ENCODE measurements at places on chromosomes 4 and X.
A peak's percentile ranks its signal among the peaks of the same experiment; 100 is the strongest.

DNA sequence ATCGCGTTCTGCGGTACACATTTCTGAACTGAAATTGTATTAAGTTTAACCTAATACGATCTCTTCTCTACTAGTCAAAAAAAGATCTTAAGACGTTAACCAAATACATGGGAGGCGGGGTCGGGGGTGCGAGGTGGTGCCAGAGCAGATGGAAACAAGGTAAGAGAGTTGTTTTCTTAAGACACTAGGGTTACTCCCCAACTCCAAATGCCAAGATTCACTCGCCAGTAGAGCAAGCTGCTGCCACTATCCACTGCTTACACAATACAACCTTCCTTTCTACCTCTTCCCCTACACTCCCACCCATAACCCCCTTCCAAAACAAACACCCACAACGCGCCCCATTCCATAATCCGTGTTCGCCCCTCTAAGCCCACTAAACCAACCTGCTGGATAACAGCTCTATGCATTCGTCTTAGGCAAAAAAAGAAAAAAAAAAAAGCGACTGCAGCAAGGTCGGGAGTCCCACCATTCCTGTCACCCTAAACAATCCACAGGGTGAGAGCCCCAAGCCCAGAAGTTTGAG is 1.3 kb downstream of the LCORL start:
- no peak for DNase-seq

- DNase-seq = no peak
Measured at GRCh38 chrX:36908801-36909675, 99.1 kb upstream of the FAM47C start.

GRCh38 chr4:173434231-173434630 is 35.3 kb upstream of the SCRG1 start:
- no peak for DNase-seq

- DNase-seq = no peak
Measured at GRCh38 chr4:88130544-88131305, 27.7 kb downstream of the ABCG2 start.

DNA sequence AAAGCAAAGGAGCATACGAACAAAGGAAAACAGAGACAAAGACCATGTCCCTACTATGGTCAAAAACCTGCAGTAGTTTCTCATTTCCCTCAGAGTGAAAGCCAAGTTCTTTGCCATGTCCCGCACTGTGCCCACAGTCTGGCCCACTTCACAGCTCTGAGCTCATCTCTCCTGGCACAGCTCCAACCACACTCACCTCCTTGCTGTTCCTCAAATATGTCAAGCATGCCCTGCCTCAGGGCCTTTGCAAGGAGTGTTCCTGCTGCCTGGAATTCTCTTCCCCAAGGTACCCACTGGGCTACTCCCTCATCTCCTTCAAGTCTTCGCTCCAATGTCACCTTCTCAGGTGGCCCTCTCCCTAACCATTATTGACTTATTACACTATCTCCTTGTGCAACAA is 72.1 kb downstream of the COX18 start:
- DNase-seq = no peak

GRCh38 chr4:48167538-48168263 is 33.7 kb upstream of the TXK start:
- DNase-seq = no peak

DNA sequence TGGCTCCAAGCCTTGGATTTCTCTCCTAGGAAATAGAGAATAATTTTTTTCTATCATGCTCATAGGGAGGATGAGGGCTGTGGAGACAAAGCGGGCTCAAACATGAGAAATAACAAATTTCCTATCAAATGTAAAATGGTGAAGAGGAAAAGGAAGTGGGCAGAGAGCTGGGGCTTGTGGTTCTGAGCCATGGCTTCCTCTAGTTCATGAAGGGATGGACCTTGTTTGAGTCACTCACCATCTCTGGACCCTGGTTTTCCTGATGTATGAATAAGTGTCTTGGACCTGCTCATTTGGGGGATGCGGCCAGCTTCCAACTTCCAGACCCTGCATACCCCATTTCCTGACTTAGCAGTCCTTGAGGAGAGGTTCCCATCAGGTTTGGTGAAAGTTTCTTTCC is 63.0 kb downstream of the MSX1 start:
- DNase-seq = no peak

DNA sequence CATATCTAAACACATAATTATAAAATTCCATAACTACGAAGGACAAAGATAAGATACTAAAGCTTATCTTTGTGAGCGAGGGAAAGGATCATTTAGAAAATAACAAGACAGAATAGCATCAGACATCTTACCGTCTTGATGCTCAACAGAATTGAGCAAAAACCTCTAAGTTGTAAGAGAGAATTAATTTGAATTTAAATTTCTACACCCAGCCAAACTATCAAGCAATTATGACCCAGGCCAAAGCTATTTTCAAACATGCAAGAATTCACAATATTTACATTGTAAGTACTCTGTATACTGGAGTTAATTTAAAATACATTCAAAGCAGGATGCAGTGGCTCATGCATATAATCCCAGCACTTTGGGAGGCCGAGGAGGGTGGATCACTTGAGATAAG is 16.5 kb downstream of the CLOCK start:
- DNase-seq = no peak

GRCh38 chr4:153521999-153522801 is 56.0 kb downstream of the TMEM131L start:
- DNase-seq = no peak

DNA sequence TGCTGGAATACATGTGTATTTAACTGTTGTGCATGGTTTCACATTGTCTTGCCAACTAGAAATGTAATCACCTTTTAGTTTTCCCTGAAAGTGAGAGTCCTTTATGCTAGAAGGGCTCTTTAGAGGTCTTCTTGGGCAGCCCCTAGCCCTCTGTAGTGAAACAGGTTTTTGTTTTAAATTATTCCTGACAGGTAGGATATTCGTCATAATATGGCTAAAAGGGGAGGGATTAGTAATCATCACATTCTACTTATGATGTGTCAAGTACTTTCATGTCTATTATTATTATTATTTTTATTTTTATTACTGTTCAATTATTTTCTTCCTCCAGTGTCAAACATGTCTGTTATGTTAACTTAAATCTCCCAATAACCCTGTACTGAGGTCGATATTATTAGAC is 35.5 kb downstream of the MSN start:
- DNase-seq = no peak

- DNase-seq = no peak
Measured at GRCh38 chrX:70044541-70045245, 5.0 kb downstream of the AWAT2 start.

- DNase-seq = no peak
Measured at GRCh38 chr4:151786158-151786495, 25.3 kb upstream of the GATB start.

GRCh38 chr4:4323705-4324534 is 33.9 kb downstream of the ZBTB49 start:
- DNase-seq = no peak

DNA sequence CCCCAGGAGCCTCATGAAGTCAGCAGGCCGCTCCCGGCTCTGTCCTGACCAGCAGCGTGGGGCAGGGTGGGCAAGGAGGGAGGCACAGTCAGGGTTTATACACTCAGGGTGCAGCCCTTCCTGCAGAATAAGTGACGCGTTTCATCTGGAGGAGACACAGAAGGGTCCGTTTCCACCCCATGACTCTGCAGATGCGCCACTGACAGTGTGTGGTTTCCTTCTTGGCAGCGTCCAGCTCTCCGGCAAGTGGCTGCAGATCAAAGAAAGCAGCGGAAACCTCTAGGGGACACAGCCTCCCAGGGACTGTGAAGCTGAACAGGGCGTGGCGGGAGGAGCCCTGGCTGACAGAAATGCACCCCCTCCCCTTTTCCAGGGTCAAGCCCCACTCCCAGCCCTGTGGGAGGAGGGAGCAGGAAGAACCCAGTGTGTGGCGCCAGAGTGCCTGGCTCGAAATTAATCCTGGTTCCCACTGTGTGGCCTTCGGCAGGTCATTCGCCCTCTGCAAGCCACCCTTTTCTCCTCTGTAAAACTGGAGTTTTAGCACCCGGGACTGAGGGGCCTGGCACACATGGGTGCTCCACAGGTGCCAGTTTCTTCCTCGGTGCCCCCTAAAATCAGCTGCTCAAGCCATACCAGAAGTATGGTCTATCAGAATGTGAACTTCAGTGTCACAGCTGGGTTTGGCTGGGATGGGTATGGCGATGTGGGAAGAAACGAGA is 17.3 kb upstream of the TBC1D14 start:
- no peak for DNase-seq

GRCh38 chr4:184293552-184293951 is 75.9 kb upstream of the ENPP6 start:
- DNase-seq = peak; percentile 94

DNA sequence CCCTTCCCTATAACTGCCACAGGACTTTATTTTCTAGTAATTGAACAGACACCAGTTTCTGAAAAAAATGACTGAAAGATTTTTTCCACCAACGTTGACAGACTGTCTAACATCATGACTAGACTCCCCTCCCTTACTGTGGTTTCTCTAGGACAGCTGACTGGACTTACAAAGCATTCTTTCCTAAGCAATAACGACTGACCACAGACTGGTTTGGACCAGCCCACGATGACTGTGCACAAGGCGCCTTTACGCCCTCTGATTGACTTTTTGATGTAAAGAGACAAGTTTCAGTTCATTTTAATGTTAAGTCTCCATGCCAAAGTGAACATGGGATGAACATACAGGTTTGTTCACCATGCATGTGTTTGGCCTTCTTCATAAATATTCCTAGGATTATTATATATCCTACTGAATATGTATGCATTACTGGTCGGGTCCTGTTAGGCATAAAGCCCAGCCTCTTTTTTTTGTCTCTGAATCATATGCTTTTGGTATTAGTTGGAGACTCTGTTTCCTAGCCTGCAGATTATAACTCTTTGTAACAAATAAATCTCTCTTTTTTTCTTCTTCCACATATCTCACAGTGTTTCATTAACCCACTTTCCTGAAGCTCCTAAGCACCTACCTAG is 50.5 kb upstream of the UGT2B4 start:
- no peak for DNase-seq

DNA sequence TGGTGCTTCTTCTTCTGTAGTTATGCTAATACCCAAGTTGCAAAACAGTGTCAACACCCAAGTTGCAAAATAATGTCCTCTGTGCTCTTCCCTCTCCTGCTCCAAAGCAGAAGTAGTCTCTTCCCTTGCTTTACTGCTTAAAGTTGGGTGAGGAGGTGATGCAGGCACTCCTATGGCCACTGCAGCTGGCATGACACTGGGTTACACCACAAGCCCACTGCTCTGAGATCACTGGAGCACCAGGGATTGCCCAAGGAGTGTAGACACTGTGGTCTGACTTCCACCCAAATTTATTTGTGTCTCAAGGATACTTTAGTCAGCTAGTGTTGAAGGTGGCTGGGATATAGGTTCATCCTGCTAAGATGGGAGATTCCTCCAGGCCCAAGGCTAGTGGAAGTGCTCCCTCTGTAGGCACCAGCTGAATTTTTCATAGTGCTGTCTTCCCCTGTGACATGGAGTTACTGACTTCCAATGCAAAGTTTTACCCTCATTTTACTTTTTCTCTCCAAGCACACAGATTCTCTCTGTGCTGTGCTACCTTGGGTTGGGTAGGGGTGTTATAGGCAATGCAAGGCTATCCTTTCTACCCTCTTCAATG is 196.2 kb upstream of the TENT5D start:
- no peak for DNase-seq

DNA sequence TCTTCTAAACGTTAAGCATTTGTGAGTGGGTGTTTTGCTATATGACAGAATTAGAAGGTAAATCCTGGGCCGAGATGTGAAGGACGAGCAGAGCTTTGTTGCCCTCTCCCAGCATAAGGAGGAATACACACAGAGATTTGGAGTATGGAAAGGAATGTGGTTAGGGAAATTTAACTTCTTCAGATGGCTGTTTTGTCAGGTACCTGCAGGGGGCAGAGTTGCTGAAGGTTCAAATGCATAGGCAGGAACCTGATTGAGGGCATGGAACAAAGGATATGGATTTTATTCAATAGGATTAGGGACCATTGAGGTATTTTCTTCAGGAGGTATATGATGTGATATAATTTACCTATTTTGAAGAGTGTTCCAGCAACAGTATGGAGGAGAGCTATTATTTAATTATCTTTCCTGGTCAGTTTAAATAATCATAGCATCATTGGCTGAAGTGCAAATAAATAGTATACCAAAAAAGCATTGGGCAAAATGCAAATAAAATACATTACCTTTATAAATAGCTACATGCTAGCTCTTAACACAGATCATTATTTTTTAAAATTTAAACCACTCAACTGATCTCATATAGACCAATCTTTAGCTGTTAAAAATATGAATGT is 143.6 kb downstream of the SLIT2 start:
- peak; percentile 33 for DNase-seq

GRCh38 chr4:38762560-38762959 is 20.2 kb downstream of the TLR10 start:
- no peak for DNase-seq

- no peak for DNase-seq
Measured at GRCh38 chrX:37320541-37321203, 28.5 kb upstream of the PRRG1 start.

DNA sequence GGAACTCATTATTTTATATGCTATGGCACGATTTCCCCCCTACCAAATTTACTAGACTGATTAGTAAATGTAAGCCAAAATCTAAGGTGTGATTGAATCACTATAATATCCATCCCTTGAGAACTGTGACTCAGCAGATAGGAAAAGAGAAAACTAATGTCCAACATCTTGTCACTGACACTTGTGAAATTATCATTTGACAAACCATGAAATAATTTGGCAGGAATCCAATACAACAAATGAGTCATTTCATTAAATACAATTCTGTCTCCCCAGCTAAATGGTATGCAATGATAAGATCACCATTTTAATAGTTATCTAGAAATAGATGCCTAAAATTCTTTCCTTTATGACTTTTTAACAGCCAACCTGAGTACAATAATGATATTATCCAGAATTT is 462.3 kb downstream of the DMD start:
- no peak for DNase-seq

GRCh38 chr4:120749445-120750151 is 172.9 kb downstream of the PRDM5 start:
- peak; percentile 91 for DNase-seq

GRCh38 chr4:165754664-165755063 is 118.4 kb upstream of the TLL1 start:
- DNase-seq = no peak

DNA sequence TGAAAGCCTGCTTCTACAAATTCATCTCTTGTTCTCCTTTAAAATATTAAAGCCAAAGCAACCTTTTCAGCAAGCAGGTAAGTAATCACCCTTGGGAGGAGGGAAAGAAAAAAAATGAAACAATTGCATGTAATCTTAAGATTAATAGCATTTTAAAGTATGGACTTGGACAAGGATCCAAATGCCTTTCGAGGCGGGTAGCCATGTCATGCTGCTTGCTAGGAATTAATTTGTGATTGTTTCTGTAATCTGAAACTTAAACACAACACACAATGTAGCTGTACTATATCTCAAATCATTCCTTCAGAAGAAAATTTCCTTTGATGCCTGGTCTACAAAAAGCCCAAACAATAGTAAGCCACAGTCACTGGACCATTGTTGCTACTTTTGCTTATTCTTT is 112.4 kb upstream of the CBR4 start:
- DNase-seq = no peak

DNA sequence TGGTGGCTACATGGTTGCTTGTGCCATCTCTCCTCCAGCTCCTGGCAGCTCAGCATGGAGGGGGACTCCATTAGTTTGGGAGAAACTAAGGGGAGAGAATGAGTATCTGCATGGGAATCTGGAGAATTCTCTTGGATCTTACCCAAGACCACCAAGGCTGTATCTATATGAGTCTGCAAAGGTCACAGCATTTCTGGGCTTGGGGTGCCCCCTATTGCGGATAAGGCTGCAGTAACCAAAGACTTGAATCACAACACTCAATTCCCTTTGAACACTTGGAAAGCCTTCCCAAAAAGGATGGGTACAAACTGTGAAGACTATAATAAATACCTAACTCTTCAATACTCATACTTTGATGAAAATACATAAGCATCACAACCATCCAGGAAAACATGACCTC is 623.5 kb upstream of the NR3C2 start:
- DNase-seq = no peak

Measured in DMS153 (cell line).